Umbilical cord (tissue), 2 donors: ENCODE measurements at places on chromosomes 6 and 20.
A peak's percentile ranks its signal among the peaks of the same experiment; 100 is the strongest.

GRCh38 chr20:19275038-19275629, 62.7 kb downstream of the SLC24A3 start:
- DNase-seq = no peak

DNA sequence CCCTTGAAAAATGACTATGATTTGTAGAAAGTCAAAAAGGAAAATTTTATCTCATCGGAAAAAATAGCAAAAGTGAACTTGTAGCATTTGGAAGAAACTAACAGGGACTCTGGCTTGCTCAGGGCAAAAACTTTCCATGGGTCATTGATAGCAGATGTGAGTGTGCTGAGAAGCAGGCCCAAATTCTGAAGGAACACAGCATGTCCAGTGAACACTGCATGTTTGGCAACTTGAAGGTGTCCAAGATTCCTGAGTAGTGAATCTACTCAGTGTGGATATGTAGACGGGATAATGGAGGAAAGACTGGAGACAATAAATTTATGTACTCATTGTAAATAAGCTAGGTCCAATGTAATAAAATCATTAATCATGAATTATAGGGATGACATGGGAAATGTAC, 8.2 kb downstream of the SLC17A2 start:
- no peak for DNase-seq

GRCh38 chr6:53899512-53899911, 104.7 kb downstream of the LRRC1 start:
- no peak for DNase-seq

- no peak for DNase-seq
These were observed 2.9 kb downstream of the SIRPB1 start for GRCh38 chr20:1616858-1617434.

- DNase-seq = peak; percentile 42
These were observed 1.5 kb upstream of the RREB1 start for GRCh38 chr6:7106215-7106751.
